Sigmoid colon (tissue), 7 donors: ENCODE measurements at places on chromosomes 12 and 14. TPM values are rescaled to one million over a fixed set of nuclear protein-coding genes. Genes with fewer than 3 reads are reported as not detected.

DNA sequence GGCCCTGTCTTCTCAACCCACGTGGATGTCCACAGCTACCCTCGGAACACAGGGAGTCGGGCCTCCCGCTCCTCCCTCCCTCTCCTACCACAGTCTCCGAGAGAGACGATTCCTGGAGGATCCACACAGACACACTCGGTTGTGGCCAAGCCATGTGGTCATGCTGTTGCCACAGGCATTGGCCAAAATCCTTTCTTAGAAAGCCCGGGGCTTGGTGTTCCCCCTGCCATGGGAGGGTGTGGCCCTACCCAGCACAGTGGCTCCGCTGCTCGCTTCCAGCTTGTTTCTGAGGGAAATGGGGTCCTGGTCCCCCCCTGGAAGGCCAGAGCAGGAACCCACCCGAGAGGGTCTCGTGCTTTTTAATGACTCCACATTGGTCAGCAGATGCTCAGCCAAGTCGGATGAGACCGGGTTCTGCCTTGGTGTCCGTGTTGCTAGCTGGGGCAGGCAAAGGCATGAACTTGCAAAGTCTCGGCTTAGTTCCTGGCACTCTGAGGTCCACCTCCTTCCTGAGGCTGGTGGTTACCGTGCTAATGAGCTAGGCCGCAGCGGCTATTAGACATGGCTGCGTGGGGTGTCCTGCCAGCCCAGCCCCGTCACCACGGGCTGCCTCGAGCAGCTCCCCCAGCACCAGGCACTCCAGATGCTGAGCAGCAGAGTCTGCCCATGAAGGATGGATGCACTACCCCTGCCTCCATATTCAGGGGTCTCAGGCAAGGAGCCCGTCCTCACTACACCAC is 46.8 kb upstream of the MEG3 start:
- DNase-seq: peak; percentile 39

DNA sequence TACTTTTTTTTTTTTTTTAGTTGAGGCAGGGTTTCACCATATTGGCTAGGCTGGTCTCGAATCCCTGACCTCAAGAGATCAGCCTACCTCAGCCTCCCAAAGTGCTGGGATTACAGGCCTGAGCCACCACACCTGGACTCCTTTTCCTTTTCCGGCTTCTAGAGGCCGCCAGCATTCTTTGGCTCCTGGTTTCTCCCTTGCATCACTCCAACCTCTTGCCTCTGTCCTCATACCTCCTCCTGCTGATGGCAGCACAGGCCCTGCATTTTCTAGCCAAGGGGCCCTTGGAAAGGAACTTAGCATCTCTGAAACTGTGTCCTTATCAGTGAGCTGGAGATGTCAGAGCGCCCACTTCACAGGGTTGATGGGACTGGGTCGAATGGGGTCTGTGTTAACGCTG is 53.3 kb downstream of the MAP1LC3B2 start:
- DNase-seq: no peak

- DNase-seq: no peak
Measured at GRCh38 chr12:34205401-34205800, 183.1 kb downstream of the ALG10 start.

The PLA2G1B gene
- 7.8 TPM for polyA plus RNA-seq

- no peak for DNase-seq
Measured at GRCh38 chr14:71166180-71166837, 259.1 kb downstream of the PCNX1 start.
